ENCODE measurements at places on chromosomes 16 and 17.

- peak; percentile 67 for DNase-seq
Measured at GRCh38 chr16:53457670-53458069, 23.4 kb downstream of the RBL2 start.

- DNase-seq = no peak
Measured at GRCh38 chr17:43655693-43656255, 5.9 kb downstream of the MEOX1 start.

DNA sequence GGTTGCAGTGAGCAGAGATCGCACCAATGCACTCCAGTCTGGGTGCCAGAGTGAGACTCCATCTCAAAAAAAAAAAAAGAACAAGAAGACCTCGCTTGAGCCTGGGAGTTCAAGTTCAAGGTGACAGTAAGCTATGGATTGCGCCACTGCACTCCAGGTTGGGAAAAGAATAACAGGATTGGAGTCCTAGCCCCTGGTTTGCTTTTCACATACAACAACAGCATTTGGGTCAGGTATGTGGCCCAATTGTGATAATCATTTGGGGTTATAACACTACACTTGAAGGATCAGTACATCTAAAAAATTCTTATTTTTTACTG is 3.4 kb upstream of the SEPHS2 start:
- no peak for DNase-seq

GRCh38 chr17:5044630-5045029 is 9.4 kb upstream of the SLC52A1 start:
- no peak for DNase-seq

DNA sequence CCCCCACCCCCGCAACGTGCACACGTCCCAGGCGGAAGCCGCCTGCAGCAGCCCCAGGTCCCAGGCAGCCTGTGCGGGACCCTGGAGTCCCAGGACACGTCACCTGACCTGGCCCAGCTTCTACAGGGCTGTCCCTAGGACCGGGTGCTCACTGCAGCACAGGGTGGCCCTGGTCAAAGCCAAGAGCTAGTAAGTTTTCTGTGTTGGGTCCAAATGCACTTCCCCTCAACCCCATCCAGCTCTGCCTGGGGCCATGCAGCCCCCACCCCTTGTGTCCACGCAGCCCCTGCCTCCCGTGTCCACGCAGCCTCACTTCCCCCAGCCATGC is 22.1 kb upstream of the PVALEF start:
- DNase-seq = no peak

DNA sequence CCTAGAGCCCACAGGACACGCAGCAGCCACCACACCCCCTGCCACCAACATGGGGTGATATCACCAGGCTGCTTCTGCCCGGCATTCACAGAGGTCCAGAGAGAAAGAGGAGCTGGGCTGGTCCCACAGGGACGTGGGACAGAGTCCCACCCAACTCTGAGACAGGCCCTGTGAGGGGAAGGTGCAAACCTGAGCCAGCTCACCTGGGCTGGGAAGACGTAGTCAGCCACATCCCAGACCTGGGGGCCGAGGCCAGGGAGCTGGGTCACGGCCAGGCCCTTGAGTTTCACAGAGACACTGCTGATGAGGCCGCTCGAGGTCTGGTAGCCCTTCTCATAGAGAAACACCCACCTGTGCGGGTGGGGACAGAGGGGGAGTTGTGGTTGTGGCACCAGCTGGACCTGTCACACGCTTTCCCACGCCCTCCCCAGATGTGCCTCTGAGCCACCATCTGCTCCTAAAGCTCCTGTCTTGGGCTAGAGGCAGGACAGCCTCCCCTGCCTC is 11.2 kb downstream of the P2RX1 start:
- DNase-seq = no peak

GRCh38 chr17:2872282-2872681 is 76.0 kb downstream of the RAP1GAP2 start:
- no peak for DNase-seq

GRCh38 chr17:15122857-15123256 is 142.3 kb downstream of the PMP22 start:
- no peak for DNase-seq

DNA sequence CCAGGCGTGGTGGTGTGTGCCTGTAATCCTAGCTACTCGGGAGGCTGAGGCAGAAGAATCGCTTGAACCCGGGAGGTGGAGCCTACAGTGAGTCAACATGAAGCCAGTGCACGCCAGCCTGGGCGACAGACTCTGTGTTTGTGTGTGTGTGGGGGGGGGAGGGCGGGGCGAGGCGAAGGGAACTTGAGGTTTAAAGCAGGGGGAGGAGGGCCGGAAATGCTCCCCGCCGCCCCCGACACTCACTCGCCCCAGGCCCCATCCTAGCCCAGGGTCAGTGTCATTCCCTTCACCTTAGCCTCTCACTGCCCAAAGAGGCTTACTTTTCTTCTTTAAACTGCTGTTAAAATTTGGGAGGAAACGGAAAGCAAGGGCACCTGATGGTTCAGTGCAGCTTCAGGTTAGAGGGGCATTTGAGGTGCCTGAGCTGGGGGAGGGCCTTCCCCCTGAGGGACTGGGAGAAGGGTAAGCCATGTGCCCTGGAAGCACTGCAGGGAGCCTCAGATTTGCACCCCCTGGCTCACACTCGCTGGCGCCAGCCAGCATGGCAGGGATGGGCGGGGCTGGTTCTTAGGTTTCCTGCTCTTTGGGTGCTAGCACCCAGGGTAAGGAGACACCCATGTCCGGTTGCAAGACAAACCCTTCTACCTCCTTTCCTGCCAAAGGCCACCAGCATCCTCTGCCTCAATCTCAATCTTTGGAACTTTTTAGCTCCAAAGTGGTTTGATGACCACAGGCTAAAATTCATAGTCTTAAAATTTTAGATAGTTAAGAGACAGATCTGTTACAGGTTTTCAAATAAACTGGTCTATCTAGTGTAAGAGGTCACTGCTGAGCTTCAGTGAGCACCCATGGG is 2.2 kb upstream of the LIMD2 start:
- peak; percentile 82 for DNase-seq

DNA sequence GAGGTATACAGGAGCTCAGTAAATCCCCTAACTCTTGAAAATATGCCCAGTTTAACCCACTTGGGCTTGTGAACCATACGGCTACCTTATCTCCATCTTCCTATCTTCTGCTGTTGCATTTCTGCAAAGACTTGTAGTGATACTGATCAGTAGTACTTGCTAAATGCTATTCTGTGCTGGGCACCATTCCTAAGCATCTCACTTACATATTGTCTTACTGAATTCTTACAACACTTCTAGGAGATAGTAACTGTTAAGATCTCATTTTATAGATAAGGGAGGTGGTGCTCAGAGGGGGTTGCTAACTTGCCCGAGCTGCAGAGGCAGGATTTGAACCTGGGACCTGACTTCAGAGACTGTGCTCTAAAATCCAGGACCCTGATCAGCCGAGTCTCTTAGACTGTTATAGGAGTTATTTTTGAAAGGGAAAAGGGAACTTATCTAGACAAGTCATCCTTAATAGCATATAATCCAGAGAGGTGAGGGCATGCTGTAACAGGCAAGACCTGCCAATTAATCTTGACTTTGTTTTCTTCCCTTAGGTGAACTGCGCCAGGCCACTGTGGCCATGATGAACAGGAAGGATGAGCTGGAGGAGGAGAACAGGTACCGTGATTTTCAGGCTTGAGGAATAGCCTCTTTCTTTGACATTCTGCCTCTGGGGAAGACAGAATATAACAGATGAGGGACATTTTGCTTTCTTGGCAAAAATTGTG is 149.7 kb downstream of the SNX29 start:
- no peak for DNase-seq

DNA sequence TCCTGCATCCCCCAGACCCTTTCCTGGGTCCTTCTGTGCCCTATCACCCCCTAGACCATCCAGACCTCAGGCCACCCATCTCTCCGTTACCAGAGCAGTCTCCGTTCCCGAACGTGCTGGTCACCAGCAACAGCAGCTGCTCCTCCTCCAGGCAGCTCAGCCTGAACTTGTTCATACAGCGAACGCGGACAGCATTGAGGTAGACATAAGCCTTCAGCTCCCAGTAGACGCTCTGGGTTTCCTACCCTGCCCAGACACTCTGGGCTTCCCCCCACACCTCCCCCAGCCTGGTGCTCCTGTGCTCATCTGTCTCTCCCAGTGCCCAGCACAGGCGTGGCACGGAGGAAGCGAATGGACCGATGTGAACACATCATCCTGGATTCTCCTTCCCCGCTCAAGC is 41.6 kb upstream of the RNFT1 start:
- no peak for DNase-seq

GRCh38 chr16:85785927-85786326 is 13.4 kb downstream of the EMC8 start:
- no peak for DNase-seq

GRCh38 chr17:6153375-6153774 is 83.2 kb downstream of the WSCD1 start:
- no peak for DNase-seq

DNA sequence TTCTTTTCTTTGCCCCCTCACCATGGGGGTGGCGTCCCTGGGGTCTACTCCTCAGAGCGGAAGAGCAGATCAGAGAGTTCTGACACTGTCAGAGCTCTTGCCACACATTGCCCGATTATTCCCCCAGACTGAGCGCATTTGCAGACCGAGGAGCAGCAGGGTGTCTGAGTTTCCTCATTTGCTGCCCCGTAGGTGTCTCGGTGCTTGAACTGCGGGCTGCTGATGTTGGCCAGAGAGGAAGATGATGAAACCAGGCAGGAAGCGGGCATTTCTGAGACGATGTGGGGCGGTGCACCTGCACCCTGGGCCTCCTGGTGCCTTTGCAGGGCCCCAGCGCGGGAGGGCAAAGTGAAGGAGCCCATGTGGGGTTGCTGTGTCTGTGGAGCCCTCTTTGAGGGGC is 55.2 kb downstream of the ARSG start:
- DNase-seq = peak; percentile 92

DNA sequence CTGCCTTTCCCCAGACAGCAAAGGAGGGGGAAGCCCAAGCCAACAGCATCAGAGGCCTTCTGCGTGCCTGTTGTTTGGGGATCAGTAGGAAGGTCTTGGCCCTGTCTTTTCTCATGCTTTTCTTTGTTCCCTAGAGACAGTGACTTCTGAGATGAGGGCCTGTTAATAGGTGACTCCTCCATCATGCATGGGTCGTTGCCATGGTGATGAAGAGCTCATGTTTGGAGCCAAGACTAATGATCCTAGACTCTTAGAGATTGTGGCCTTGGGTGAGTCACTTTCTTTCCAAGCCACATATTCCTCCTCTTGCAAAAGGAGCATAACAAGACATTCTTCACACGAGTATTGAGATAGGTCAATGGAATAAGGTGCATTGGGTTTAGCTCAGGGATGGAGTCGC is 201.1 kb upstream of the ASIC2 start:
- no peak for DNase-seq

GRCh38 chr16:3954411-3954921 is 74.0 kb upstream of the CREBBP start:
- DNase-seq = no peak

DNA sequence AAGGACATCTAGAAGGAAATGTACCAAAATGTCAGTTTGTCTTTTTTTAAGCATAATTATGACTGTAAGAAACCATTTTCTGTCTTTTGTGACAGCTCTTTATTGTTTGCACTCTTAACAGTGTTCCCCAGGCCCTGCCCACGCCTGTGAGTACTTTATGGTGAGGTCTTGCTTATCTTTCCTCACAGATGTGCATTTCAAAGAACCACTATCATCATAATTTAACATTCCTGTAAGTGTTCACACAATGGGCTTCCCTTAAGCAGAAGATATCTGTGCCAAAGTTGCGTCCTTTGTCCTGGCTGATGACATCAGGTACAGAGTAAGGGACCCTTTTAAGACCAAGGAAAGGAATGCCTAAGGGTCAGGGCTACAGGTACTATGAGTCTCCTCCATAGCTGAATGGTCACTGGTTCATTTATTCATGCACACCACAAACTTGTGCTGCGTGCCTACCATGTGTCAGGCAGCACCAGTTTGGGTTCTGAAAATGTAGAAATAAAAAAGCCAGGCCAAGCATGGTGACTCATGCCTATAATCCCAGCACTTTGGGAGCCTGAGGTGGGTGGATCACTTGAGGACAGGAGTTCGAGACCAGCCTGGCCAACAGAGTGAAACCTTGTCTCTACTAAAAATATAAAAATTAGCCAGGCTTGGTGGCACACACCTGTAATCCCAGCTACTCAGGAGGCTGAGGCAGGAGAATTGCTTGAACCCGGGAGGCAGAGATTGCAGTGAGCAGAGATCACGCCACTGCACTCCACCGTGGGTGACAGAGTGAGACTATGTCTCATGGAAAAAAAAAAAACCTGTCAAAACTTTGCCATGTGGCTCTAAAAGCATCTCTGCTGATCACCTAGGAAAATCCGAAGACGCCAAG is 55.4 kb upstream of the NLK start:
- no peak for DNase-seq

- no peak for DNase-seq
Measured at GRCh38 chr17:48106802-48107136, 797 bp upstream of the SNX11 start.
